Uterine smooth muscle cell (primary cell): ENCODE measurements at places on chromosomes 6 and 20. TPM values are rescaled to one million over a fixed set of nuclear protein-coding genes. Genes with fewer than 3 reads are reported as not detected.

Gene MUC22
- not detected in 2 replicates for total RNA-seq

Gene TLDC2
- total RNA-seq, result 0.11 TPM in 1 of 2 replicates, not detected in the other

Gene WFDC5
- not detected in 2 replicates for total RNA-seq

Gene TUBB2B
- 0.89 and 4.2 TPM in 2 replicates for total RNA-seq

Gene CST7
- 0.37 TPM in 1 of 2 replicates, not detected in the other for total RNA-seq

Gene SLC17A9
- 16.0 and 16.6 TPM in 2 replicates for total RNA-seq
